ENCODE measurements at places on chromosomes 6 and 20.

DNA sequence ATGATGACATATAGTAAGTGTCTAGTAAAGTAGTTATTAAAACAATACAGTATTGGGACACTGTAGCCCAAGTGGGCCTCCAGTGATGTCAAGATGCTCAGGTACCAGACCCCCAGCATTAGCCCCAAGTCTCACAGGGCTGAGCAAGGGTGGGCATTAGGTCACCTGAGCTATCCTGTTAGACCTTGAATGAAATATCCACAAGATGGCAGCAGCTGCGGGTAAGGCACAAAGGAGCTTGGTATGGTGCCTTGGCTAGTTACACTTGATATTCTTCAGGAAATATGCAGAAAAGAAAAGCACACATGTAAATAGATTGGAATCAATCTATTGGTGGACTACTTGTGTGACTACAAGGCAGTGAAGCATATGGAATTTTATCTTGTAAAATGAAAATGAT lies 701.8 kb upstream of the ADGRB3 start:
- DNase-seq, result no peak

DNA sequence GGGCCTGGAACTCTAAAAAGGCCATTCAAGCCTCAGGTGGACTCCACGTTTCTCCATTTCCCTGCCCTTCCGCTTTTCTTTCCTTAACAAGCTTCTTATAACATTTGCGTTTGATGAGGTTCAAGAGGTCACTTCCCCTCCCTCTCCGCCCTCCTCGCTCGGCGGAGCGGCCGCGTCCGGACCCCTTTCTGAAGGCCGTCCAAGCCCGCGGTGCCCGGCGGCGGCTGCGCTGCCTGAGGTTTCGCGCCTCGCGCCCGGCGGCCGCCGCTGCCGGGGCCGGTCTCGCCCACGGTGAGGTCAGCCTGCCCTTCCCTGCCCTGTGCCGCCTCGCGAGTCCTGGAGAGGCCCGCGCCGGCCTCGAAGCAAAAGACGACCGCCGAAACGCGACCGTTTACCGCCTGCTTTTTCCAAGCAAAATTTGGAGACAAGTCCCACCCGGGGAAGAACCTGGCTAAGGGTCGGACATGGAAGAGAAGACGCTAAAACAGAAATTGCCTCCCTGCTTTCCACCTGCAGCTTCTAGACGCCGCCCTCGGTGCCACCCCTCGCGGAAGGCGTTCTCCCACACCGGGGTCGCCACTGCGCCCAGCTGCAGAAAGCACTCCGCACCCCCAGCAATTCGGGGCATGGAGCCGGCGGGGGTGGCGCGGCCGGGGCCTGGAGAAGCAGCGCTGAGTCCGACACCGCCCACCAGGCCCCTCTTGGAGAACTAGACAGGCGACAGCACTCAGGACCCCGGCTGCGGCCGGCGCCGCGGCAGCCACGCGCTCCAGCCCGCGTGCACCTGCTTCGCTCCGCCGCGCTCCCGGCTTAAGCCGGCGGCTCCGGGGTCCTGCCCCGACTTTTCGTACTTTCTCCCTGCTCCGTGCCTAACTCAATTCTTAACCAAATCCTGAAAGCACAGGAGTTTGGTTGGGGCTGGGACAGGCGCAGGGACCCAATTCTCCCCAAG lies 11.0 kb upstream of the FOXF2 start:
- peak; percentile 42 for DNase-seq

GRCh38 chr6:143406673-143407072 lies 43.8 kb downstream of the ADAT2 start:
- peak; percentile 15 for DNase-seq

DNA sequence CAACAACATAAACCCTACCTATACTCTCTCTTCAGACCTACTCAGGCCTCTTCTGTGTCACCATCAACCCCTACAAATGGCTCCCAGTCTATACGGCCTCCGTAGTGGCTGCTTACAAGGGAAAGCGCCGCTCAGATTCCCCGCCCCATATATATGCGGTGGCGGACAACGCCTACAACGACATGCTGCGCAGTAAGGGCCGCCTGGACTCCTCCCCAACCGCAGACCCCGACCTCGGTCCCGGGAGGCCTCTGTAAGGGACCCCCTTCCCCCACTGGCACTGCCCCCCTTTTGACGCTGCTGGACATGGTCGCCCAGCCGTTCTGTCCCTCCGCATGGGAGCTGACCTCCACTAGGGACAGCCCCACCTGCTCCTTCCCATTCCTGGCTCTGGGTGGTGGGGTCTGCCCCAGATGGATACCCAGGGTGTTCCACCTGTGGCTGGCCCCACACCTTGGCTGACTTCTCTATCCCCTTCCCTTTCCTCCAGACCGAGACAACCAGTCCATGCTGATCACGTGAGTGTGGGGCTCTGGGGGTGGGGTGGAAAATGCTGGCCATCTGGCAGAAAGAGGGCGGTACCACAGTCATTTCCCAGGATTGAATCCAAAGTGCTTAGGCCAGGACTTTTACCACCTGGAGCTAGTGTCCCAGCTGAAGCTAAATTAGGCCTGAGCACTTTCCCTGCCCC lies 25.0 kb downstream of the MYH7B start:
- no peak for DNase-seq

DNA sequence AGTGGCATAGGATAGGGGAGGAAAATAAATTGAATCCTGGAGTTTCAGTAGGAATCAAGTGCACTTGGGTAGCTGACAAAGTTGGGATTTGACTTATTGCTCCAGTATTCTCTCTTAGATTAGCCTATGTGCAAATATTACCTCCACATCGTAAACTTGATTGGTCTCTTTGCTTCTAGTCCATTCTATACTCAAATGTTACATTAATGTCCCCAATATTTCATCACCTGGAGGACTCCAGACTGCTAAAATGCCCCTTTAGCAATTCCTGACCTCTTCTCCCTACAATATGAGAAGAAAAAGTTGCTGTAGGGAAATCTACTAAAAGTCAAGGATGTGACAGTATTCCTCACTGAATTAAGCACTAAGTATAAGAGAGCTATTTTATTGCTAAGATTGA lies 16.3 kb downstream of the AFDN start:
- no peak for DNase-seq

- peak; percentile 81 for DNase-seq
Measured at GRCh38 chr20:25042531-25043498, 15.1 kb downstream of the ACSS1 start.

GRCh38 chr6:121242386-121242785 lies 91.9 kb downstream of the TBC1D32 start:
- no peak for DNase-seq

GRCh38 chr6:14635195-14635594 lies 517.6 kb downstream of the CD83 start:
- no peak for DNase-seq

DNA sequence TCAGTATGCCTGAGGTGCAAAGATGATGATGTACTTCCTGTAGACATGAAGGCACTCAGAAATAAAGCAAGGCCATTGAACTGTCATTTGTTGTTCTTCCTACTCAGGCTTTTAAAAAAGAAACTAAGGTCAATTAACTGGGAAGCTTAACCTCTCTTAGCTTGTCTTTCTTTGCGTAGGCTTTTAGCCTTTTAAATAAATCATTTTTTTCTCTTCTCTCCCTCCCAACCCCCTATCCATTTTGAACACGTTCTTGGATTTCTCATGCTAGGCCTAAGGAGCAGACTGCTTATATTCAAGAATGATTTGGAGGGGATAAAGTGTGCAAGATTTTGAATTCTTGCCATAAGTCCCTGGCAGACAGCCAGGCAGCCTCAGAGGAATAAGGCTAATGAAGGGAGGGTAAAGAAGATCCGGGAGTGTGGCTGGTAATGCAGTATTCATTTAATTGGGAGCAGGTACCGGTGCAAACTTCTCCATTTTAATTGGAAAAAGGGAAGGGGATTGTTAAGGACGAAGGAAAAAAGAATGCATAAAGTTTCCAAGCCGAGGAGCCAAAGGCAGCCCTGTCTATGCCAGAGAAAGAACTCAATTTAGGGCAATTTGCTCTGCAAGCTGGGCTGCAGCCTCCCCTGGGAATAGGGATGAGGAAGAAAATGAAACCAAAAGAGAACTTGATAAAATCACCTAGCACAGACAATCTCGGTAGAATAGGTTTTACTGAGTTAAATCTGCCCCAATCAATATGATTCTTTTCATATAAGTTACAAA lies 343.8 kb upstream of the MMS22L start:
- DNase-seq, result no peak

- no peak for DNase-seq
Measured at GRCh38 chr6:168028181-168028580, 30.7 kb downstream of the KIF25 start.

DNA sequence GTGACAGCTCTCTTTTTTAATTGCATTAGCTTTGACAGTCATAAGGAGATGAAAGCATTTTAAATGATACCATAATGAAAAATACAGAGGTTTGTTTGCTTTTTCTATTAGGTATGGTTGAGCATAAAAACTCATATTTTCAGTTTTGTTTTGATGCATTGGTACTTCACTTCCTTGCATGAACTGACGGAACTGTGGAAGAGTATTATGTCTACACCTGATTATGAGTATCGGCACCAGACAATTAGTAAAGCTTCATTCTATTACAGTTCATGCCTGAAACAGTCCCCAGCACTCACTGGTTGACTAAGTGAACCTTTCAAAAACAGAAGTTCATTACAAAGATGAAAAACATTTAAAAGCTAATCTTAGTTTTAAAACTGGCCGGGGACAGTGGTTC lies 593.0 kb downstream of the GRIK2 start:
- DNase-seq, result no peak

GRCh38 chr6:100796049-100796823 lies 84.9 kb downstream of the ASCC3 start:
- DNase-seq, result no peak

DNA sequence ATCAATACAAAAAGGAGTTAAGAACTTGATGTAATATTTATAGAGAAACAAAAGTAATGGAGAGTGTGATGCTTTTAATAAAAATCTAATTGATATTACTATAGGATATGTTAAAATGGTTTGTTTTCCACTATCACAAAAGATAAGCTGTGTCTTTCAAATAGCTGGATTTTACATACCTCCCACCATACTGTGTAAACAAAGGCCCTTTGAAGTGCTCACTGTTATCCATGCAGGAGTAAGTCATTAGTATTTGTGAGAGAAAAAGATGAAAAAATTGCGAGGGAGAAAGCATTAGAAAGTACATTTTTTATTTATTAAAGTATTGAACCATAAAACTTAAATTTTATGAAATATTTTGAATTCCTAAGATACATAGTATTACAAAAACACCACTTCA lies 733.0 kb downstream of the GRIK2 start:
- DNase-seq, result no peak

- DNase-seq, result no peak
Measured at GRCh38 chr6:115914098-115914497, 146.6 kb downstream of the FRK start.

DNA sequence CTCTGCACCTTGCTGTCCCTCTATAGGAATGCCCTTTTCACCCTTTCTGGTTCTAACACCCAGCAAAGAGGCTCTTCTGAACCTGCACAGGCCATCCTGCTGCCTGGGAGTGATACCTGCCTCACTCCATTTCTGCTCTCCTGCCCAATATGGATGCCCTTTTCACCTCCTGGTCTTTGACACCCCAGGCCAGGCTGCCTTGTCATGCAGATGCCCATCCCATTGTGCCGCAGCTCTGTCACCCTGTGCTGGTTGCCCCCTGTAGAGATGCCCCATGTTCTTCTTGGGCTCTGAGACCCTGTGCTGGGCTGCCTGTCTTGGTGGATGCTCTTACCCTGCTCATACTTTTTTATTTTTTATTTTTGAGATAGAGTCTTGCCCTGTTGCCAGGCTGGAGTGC lies 95.3 kb downstream of the CDKAL1 start:
- no peak for DNase-seq

DNA sequence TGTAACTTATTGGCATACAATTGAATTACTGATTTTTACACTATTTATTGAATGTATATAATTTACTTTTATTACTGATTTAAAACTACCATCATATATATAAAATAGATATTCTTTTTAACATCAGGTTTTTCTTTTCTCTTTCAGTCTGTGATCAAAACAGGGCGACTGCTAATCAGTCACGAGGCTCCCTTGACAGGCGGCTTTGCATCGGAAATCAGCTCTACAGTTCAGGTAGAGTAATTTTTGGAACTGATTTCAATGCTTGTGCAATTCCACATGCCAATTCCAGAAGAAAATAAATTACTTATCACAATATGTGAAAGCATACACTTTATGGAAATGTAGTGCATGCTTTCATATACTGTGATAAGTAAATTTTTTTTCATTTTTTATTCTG lies 166.5 kb downstream of the BCKDHB start:
- DNase-seq, result no peak

DNA sequence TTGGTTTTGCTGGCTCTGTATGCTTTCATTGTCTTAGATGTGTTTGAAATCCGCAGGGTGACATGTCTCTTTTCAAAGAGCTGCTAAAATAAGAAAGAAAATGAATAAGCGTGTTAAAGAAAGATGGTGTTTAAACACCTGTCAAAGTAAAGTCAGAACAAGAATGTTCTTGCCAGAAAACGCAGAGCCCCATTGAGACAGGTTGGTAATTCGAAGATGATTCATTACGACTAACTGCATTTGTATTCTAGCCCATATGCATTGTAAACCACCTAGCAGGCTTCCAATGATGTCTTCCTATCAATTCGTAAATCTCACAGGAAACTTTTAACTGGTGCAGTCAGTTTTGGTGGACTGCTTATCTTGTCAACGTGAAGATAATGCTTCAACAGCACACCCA lies 16.8 kb downstream of the PHACTR2 start:
- no peak for DNase-seq

DNA sequence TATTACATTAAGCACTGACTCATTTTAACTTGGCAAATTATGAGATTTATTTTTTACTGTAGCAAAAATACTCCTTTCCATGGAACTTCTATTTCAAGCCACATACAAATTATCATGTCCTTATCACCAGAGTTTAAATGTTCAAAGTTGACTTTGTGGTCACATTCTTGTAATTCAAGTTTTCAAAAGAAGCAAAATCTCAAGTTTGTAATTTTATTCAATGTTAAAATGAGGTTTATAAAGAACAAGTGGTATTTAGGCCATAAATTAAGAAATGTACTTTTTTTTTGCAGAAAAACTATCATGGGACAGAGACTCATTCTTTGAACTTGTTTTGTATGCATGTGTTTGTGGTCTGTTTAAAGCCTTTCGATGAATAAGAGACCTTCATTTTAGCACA lies 811.5 kb downstream of the TENT5A start:
- DNase-seq, result no peak

- DNase-seq, result no peak
Measured at GRCh38 chr6:55069132-55069781, 105.1 kb upstream of the HCRTR2 start.

All from GM13977 (cell line).